Activated CD4-positive, alpha-beta T cell treated with anti-CD3 and anti-CD28 coated beads, Interleukin-2, amount 50 U/mL, for 24 hours (primary cell): ENCODE measurements at places on chromosomes 3 and 15.

- DNase-seq = no peak
Observed at GRCh38 chr3:6779140-6779539, 81.8 kb upstream of the GRM7 start.

DNA sequence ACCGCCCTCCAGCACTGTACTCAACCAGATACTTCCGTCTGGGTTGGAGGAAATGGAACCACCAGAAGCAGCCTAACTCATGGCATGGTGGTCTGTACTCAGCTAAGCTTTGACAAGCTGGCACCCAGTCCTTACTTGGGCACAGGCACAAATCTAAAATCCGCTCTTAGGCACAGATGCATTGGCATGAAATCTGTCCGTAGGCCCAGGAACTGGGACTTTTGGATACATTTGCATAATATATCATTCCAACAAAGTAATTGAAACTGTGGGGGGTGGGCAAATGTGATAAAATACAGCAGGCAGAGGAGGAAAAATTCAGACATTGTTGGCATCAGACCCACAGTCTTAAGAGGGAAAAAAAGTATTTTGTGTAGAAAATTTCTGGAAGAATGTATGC lies 75.4 kb downstream of the C3orf85 start:
- DNase-seq = no peak

DNA sequence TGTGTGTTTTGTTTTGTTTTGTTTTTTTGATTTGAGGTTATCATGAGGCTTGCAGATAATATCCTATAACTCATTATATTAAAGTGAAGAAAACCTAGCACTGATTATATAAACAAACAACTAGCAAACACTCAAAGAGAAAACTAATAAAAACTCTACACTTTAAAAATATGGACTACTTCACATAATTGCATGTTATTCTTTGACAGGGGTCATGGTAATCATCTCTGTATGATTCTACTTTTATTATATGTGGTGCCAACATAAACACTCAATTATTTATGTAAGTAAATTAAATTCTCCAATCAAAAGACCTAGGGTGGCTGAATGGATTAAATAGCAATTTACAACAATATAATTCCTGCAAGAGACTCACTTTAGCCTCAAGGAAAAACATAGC lies 44.6 kb upstream of the P3H2 start:
- no peak for DNase-seq

- no peak for DNase-seq
Observed at GRCh38 chr15:87653646-87654045, 602.9 kb downstream of the NTRK3 start.

DNA sequence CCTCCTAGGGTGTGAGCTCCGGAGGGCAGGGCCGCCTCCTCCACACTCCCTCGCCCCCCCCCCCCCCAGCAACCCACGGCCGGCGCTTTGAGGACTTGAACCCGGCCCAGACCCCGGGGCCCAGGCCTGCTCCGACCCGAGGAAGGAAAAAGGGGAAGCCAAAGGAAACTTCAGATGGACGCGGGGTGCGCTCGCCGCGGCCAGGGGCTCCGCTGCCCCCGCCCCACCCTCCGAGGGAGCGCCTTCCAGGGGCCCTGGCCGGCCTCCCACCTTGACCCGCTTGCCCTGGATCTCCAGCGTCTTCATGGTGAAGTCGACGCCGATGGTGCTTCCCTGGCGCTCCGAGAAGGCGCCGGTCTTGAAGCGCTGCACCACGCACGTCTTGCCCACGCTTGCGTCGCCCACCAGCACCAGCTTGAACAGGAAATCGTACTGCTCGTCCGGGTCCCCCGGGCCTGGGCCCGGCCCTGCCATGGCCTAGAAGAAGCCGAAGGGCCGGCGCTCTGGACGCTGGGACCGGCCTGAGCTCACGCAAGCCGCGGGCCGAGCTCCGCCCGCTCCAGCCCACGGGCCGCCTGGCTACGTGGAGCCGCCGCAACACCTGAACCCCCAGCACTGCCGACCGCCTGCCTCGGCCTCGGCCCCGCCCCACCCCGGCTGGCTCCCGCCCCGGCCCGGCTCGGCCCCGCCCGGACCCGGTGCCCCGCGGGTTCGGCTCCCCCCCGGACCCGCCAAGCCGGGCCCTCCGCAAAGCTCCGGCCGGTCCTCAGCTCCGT lies 400 bp downstream of the RAB43 start:
- peak; percentile 44 for DNase-seq

GRCh38 chr3:132630612-132631011 lies 29.0 kb downstream of the ACAD11 start:
- no peak for DNase-seq

DNA sequence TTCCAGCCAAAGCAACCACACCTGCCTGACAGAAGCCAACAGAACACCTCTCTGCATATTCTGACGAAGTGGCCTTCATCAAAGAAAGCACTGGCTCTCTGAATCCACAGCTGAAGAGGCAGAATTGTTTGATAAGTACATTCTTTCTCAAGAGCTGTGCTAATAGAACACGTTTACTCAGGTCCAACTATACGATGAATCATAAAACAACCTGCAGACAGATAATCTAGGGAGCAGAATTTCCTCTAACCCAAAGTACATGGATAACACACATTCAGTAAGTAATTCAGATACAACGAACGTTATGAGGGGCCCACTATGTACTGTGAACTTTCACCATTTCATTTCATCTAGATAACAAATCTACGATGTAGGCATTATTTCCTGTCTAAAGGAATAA lies 25.4 kb downstream of the ALDH1A2 start:
- DNase-seq = no peak

DNA sequence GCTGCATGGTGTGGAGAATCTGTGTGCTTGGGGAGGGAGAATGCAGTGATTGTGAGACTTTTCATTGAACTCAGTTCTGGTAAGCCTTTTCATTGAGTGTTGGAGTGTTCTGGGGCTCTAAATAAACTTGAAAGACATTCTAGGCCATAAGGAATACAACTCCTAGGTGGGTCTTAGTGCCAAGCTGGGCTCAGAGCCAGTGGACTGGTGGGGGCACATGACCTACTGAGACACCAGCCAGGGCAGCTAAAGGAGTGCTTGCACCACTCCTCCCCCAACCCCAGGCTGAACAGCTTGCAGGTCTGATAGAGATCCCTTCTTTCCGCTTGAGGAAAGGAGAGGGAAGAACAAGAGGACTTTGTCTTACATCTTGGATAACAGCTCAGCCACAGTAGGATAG lies 21.7 kb upstream of the KPNA4 start:
- DNase-seq = no peak

GRCh38 chr3:133593243-133593642 lies 19.8 kb downstream of the CDV3 start:
- DNase-seq = no peak

DNA sequence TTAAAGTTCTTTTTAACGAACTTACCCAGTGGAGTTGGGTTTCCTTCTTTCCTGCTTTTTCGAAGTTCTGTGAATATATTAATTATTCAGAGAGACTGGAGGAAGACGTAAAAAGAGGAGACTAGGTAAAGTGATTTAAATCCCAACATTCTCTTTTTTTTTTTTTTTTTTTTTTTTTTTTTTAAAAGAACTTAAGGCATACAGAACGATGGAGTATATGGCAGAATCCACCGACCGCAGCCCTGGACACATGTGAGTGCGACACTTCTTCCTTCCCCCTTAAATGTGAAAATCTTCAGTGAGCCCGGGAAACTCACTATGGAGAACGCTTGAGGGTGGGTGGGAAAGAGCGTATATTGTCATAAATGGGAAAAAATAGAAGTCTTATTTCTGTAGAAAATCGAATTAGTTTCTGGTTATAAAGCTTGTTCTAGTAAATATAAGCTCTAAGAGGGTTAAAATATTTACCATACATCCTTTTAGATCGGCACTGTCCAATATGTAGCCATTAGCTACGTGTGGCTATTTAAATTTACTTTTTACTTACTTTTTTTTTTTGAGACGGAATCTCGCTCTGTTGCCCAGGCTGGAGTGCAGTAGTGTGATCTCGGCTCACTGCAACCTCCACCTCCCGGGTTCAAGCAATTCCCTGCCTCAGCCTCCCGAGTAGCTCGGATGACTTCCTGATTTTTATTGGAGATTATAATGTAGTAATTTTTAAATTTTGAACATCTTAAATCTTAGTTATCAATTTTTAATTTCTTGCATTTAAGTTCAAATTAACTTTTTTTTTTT lies 892 bp downstream of the NMD3 start:
- no peak for DNase-seq
